ENCODE measurements at places on chromosomes 7 and 10.

DNA sequence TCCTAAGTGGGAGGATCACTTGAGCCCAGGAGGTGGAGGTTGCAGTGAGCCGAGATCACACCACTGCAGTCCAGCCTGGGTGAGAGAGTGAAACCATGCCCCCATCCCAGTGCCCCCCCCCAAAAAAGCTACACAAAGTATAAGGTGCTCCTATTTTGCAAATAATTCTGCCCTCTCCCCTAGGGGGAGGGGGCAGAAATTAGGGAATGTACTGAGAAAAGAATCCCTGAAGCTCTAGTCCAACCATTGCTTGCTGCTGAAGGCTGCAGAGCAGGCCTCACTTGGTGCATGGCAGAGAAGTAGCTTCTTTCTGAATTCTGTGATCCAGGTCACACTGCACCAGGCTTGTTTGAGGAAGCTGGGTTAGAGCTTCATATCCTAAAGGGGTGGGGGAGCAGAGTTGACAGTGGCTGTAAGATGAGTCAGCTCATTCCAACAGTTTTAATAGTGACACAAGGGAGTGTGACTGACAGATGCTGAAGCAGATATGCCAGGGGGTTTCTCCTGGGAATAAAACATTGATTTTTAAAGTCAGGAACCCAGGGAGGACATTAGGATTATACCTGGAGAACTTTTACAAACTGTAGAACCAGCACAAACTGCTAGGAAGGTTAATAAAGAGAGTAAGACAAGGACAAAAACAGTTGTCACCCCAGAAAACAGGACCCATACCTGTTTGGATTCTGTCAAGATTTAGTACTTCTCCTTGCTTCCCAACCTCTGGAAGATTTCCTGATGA is 32.8 kb upstream of the STRIP2 start:
- DNase-seq: no peak

GRCh38 chr10:22673785-22674572 is 40.4 kb downstream of the PIP4K2A start:
- no peak for DNase-seq

- no peak for DNase-seq
These were observed 237.3 kb downstream of the DGKI start for GRCh38 chr7:137609500-137609899.

DNA sequence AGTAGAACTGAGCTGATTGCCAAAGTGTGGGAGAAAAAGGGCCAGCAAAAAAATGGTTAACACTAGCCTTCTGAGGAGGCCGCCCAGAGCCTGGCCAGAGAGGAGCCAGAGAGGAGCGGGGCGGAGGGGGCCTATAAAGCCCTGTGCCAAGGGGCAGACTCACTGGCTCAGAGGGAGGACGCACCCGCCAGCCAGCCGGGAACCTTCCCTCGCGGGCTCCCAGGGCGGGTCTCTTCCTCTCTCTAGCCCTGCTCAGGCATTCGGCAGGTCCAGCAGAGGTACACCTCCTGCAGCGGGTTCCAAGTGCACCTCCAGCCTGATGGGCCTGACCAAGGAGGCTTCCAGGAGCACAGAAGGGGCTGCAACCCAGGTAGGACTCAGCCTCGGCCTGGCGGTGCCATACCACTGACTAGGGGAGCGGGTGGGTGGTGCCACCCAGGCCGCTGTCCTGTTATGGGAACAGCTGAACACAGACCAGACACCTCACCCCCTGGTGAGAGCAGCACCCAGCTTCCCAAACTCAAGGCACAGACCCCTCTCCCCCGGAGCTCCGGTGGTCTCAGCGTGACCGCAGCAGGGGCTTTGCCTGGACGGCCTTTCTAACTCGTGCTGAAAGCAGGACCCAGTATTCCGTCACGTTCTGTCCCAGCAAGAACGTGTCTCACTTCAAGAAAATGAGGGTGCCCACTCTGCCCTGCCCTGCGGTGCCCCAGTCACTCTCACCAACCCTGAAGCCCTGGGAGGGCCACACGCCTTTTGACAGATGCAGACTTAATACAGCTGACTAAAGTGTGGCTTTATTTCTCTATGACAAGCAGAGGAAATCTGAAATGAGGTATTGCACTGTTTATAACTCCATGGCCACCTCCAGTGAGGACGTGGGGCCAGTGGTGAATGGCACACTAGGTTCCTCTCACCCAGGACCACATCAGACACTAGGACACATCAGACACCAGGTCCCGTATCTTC is at the start of gene GPER1:
GPER1 (plus strand) TSS at position 162 of the 969 bp plus-strand sequence. CDS start 3,616 bp downstream, outside the sequence.
- no peak for DNase-seq

GRCh38 chr10:51937308-51938140 is 238.1 kb upstream of the CSTF2T start:
- DNase-seq: no peak

DNA sequence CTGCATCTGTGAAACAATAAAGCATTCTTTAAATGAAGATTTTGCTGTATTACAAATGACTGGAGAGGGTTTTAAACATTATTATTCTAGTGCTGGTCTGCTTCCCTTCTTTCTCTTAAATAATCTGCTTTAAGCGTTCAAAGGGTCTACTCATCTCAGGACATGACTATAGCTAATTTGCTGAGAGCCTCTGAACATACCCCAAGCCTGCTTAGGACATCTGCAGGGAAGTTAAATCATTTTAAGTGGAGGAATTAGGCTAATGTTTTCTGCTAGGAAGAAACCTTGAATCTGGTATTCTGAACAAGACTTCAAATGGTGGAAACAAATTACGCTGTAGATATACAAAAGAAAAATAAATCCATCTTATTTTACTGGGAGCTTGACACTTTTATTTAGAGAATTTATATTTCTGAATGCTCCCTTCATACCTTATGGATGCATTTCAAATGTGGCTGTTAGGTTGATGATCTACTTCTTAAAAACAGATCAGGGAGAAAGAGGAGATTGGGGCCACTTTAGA is 124.4 kb upstream of the ITGB1 start:
- no peak for DNase-seq

DNA sequence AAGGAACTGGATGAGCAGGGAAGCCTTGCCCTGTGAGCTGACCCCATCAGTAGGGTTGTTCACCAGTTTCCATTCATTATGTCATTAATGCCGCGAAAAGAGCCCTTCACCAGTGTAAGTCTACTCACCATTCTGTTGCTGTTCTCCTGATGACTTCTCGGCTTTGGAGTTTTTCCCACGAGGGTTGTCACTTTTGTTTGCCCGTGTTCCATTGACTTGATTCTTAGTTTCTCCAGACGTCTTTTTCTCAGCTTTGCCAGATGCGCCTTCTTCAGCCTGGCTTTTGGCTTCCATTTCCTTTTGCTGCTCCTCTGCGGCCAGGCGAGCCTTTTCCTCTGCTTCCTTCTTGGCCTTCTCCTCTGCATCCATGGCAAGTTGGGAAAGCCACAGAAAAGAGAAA is 128.8 kb downstream of the PPP1R17 start:
- DNase-seq: no peak

GRCh38 chr7:23105086-23105643 is 420 bp upstream of the KLHL7 start:
- DNase-seq: no peak

- no peak for DNase-seq
These were observed 17.9 kb upstream of the LRRC18 start for GRCh38 chr10:48957361-48958151.

DNA sequence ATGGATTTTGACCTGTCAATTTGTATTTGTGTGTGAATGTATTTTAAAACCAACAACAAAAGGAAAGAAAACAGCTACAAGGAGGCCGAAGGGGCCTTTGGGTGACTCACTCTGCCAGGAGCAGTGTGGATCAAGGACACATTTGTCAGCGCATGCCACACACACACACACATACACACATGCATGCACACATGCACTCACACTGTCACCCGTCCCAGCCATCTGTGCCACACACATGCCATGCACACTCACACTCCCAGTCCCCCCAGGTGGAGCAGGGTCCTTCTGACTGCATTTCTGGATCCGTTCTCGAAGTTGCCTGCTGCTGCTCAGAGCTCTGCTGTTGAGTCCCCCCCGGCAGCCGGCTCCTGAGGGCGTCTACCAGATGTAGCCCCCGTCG is 26.0 kb downstream of the SPOCK2 start:
- DNase-seq: no peak

GRCh38 chr10:112115781-112116385 is 67.7 kb downstream of the GPAM start:
- DNase-seq: peak; percentile 26

DNA sequence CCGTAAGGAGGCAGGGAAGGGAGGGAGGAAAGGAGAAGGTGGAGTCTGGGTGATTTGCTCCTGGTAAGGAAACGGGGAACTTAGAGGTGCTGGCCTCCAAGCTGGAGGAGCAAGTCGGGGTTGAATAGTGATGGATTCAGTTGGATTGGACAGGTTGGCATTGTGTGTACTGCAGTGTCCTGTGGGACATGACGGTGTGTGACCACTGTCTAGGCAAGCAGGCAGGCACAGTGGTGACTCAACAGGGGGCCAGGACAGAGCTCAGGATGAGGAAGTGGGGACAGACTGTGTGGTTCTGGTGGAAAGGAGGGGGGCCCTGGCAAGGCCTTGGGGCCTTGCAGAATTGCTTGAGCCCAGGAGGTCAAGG is 48.8 kb downstream of the COL26A1 start:
- DNase-seq: no peak
